Activated CD4-positive, alpha-beta T cell treated with anti-CD3 and anti-CD28 coated beads, Interleukin-2, amount 50 U/mL, for 1 hour (primary cell): ENCODE measurements at places on chromosomes 1 and 21.
A peak's percentile ranks its signal among the peaks of the same experiment; 100 is the strongest.

- DNase-seq, result no peak
These were observed 3.0 kb downstream of the CRCT1 start for GRCh38 chr1:152517237-152517811.

DNA sequence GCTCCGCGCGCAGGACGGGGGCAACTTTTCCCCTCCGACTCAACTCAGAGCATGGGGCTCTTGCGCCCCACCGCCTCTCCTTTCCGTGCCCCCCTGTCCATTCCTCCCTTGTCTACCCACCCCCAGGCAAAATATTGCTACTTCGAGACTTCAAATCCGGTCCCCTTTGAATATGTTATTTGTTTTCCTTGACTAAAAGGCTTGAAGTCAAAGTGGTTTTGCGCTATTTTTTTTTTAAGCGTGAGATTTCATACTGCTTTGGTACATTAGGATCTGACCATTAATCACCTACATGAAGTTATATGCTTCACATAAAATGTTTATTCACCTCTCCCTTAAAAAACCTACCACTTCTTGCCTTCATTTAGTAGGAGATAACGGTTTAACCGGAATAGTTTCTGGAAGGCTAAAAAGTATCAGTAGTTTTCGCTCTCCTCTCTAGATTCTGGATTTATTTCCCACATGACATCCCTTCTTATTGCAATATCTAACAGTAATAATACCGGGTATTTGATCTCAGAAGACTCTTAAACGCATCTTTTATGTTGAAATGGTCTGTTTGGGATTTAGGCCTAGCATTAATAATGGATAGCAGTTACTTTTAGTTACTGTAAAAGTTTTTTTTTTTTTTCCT is 1.6 kb downstream of the NFIA start:
- DNase-seq, result no peak

DNA sequence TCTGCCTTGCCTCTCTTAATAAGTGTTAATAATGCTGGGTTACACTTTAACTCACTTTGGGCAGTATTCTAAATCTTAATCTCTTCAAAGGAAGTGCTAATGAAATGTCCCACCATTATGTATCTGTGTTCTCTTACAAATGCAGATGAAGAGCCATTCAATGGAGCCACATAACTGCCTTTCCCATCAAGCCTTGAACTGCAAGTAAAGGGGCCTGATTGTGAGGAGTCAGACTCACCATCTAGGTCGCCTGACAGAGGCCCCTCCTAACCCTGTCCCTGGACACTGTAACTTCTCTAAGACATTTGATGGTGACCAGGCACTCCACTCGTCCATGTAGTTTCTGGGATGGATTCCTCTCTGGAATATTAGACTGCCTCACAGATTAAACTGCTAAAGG is 329.4 kb downstream of the KIF26B start:
- no peak for DNase-seq

DNA sequence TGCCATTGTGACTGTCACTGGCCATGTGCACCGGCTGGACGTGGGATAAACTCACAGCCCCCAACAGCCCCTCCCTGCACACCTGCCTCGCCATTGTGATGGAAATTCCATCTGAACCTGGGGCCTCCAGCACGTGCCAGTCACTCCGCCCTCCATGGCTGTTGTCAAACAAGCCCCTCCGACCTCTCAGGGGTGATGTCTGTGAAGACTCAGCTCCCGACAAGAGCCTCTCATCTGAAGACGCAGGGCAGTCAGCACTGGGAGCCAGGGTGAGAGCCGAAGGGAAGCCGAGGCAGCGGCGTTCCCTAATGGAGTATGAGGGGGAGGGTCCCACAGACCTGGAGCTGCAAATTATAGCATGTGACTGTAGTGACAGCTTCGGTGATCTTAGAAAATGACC is 1.4 kb upstream of the KRTAP10-2 start:
- DNase-seq, result no peak

DNA sequence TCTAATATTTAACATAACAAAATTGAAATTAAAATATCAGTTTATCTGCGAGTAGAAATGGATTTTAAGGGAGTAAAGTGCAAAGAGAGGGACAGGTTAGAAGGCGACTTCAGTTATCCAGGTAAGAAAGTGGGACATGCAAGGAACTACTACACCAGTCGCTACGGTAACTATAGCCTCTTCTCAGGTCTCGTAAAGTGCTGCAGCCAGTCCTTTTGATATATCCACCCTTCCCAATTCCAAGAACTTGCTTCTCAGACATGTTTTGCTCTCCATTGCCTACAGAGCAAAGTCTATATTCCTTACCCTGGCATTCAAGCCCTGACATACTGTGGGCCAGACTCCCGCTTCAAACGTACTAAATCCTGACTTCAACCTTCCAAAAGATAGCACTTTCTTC is 2.5 kb downstream of the COA7 start:
- no peak for DNase-seq

DNA sequence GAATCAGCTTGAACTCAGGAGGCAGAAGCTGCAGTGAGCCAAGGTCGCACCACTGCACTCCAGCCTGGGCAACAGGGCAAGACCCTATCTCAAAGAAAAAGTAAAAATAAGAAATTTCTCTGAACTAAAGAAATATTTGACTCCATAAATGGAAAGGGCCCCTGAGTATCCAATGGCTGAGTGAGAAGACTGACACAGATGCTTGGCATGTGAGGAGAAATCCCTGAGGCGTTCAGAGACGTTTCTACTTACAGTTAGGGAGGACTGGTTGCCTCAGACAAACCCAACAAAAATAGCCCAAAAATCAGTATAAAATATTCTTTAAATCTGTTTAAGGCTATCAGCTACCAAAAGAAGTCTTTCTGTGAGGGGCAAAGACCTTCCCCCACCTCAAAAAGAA is 3.0 kb upstream of the SUMO3 start:
- no peak for DNase-seq

- DNase-seq, result no peak
These were observed 196.6 kb downstream of the MATN1 start for GRCh38 chr1:30526652-30527345.

GRCh38 chr1:27630859-27631491 is 4.0 kb downstream of the FGR start:
- DNase-seq, result no peak

DNA sequence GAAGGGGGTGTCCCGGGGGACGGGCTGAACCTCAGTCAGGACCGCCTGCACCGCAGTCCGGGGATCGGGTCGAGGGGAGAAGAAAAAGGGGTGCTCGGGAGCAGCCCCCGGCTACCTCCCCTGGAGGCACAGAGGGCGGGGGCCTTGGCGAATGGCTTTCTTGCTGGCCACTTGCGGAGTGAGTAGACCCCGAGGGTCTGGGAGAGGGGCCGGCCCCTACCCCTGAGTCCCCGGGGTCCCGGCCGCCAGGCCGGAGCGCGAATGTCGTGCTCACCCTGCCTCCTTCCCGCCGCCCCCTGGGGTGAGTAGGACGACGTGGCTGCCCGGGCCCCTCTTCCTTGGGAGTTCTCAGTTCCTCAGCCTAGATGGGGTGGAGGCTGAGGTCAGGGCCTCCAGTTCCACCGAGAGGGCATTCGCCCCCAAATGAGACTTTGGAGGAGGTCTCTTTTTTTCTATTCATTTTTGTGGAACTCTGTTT is 113.0 kb downstream of the OSBPL9 start:
- no peak for DNase-seq

- no peak for DNase-seq
These were observed 71.3 kb downstream of the RIPK4 start for GRCh38 chr21:41695513-41695912.

- no peak for DNase-seq
These were observed 17.9 kb downstream of the SIM2 start for GRCh38 chr21:36716836-36717235.

DNA sequence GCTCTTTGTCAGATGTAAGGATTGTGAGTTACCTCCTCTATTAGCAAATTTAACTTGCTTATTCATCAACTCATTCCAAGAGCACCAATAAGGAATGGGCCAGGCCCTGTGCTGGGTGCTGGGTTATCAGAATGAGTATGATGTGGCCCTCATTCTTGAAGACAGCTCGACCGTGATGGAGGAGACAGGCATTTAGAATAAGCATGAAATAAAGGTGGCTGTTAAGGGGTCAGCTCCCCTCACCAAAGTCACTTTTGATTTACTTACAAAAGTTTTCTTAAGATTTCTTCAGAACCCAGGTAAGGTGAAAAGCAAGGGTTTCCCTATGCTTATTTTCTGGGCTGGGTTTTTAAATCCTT is 15.3 kb upstream of the PADI1 start:
- DNase-seq, result no peak

DNA sequence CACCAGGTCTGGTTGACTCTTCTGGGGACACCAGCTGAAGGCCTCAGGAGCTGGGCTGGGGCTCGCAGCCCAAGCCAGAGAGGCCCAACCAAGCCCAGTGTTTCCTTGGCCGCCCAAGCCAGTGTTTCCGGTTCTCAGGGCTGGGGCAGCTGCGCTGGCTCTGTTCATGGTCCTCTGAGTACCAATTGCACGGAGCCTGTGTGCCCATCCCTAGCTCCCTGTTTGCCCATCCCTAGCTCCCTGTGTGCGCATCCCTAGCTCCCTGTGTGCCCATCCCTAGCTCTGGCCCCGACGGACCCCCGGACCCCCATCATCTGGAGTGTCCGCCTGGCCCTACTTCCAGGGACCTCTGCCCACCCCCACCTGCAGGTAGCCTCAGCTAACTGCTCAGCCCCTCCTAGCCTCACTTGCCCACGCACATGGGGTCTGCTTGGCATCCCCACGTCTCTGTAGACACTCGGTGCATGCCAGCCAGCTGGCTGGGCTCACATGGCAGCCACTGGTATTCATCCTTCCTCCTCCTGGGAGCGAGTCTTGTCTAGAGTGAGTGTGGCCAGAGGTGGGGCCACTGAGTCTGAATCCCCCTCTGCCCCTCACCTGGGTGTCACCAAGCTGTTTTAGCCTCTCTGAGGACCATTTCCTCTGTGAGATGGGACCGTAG is 64.0 kb downstream of the WNT9A start:
- DNase-seq, result no peak

DNA sequence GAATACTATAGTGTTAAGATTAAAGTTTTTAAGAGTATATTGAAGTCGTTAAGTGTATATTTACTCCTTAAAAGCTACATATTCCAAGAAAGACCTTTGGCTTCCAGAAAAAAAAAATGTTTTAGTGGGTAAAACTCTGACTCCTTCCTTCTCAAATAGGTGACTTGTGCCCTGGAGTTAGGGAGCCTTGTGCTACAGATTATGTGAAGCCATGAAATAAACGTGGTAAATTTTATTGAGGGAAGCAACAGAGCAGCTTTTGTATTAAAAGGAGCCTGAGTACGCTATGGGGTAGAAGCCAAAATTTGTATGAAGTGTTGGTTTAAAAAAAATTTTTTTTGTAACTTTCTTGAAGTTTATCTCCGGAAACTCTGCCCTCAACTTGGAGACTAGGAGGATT is 994 bp downstream of the RO60 start:
- DNase-seq, result no peak

DNA sequence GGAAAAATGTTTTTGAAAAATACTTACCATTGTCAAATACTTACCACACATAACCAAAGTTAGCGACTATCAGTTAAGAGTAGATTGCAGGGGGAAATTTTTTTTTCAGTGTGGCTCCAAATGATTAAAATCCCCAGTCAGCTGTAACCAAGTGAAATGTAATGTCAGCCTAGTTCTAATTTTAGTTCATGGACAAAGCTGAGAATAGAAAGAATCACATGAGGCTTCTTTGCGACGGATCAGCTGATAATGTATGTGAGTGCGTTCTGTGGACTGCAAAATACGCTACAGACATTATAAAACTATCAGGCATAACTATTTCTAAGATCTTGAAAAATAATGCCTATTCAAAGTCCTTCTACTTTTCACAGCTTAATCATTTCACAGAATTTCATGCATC is at the start of gene LRRC39:
Gene LRRC39, minus strand, starts transcription at position 166 of the 400 bp plus-strand sequence. CDS start 9,740 bp downstream, outside the sequence.
- DNase-seq, result no peak

DNA sequence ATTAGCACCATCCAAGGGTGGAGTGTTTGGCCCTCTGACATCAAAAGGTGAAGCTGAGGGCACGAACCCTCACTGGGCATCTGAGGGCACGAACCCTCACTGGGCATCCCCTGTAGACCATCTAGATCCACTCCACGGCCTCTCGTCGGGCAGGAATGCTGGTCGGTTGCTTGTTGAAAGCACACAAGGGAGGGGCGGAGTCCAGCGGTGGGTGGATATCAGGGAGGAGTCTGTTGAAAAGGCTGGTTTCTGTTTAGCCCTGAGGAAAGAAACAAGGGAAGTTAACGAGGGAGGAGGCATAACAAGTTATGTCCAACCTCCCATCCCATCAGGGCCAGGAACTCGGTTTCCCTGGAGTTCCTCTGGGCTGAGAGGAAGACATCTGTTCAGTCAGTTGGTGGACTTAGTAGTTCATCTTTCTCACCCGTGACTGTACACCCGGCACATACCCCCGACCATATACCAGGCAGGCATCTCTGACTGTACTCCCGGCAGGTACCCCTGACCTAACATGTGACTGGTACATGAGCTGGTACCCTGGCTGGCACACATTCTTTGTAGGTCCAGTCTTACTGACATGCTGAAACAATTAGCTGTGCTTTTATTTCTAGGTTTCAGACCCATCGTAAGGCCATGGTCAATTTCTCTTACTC is 32.1 kb upstream of the PDE9A start:
- no peak for DNase-seq

DNA sequence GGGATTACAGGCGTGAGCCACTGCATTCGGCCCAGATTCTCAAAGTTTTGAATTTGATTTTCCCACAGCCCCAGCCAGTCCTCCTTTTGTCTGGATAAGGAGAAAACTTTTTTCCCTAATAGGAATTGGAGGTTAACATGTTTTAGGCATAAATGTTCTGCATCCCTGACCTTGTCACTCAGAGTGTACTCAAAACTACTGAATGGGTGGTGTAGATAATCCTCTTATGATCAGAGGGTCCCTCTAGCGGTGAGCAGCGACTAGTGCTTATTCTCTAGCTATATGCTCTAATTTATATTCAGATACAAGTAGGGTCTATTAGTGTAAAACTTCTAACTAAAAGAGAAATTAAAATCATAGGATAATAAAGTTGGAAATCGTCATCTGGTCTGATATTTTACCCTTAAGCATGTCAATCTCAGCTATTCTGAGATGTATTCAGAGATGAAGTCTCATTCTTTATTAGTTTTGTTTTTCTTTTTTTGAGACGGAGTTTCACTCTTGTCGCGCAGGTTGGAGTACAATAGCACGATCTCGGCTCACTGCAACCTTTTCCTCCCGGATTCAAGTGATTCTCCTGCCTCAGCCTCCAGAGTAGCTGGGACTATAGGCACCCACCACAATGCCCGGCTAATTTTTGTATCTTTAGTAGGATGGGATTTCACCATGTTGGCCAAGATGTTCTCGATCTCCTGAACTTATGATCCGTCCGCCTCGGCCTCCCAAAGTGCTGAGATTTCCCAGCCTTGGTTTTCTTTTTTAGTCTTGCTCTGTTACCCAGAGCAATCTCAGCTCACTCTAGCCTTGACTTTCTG is 2.7 kb upstream of the PSMD4 start:
- peak; percentile 63 for DNase-seq

- DNase-seq, result no peak
These were observed 23.1 kb downstream of the IL10RB start for GRCh38 chr21:33289199-33289819.

- DNase-seq, result no peak
These were observed 98.9 kb downstream of the TNFSF18 start for GRCh38 chr1:172951730-172952365.

GRCh38 chr1:56644064-56644918 is 823 bp upstream of the PRKAA2 start:
- DNase-seq, result no peak

- DNase-seq, result no peak
These were observed 35.9 kb downstream of the SLC19A1 start for GRCh38 chr21:45506241-45506817.

GRCh38 chr1:60280256-60280655 is 206.7 kb upstream of the C1orf87 start:
- no peak for DNase-seq
